ENCODE measurements at places on chromosomes 1 and 21.

DNA sequence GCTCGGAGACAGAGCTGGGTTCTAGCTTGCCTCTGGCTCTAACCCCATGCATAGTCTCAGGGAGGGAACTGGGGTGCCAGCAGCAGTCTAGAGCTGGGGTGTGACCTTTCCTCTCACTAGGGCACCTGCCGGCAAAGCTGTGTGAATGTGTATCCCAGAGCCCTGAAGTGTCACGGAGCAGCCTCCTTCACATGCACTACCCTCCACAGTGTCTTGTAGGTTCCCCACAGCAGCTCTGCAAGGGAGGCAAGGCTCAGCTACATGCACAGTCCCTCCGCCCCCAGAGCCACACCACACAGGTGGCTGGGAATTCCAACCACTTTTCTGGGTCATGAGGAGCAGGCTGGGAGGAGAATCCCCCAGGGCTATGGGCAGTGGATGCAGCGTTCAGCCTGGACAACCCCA, 7.7 kb upstream of the HPCA start:
- DNase-seq = no peak

DNA sequence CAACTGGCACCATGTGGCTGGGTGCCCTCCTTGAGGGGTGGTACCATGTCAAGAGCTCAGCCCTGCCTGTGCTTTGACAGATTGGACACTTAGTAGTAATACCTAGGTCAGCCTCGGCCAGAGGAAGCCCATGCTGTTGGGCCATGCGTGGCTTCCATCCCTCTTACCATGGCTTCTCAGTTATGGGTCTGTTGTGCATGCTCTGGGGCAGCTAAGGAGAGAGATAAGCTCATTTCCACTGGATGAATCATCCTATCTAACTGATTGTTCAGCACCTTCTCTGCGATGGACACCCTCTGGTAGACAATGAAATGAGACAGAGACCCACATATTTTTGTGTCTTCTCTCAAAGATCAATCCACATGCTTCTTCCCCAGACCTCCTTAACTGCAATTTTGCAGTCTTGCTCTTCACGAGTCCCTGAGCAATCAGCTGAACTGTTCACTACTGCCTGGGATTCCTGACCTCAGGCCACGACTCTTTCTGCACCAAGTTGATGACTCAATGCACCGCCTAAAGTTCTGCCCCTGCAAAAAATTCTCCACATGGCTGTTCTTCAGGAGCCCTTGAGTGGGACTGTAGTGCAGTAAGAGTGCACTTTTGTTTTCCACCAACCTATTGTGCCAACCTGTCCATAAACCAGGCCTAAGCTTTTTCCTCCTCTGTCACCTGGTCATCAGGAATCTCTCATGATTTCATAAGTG, 6.9 kb upstream of the TRIM62 start:
- no peak for DNase-seq

- DNase-seq = peak; percentile 20
These were observed 13.0 kb downstream of the CHIT1 start for GRCh38 chr1:203216274-203217138.

GRCh38 chr1:12745126-12745991, 641 bp upstream of the CFAP107 start:
- DNase-seq = no peak

GRCh38 chr1:247542811-247543210, 6.1 kb upstream of the GCSAML start:
- no peak for DNase-seq
